Effector memory CD4-positive, alpha-beta T cell (primary cell): ENCODE measurements at places on chromosomes 6 and 20.

DNA sequence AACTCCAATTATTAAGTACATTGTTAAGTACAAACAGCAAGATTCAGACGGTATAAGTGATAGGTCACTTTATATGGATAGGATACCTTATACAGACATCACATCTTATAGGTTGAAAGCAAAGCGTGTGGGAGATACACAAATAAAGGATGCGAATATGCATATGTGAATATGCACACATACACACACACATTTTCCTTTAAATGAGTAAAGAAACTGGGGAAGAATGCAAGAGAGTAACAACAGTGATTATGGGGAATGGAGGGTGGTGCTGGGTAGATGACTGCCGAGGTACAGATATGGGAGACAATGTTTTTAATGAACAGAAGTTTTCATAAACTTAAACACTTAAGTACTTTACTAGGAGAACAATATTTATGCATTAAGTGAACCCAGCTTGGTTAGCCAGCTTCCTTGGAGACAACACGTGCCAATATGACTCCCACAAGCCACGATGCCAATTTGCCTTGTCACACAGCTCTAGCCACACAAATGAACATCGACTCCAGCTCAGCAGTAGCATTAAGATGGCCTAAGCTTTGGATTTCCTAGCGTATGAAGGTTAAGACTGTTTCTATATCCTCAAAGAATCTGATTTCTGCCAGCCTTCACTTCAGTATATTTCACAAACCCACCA, 96.6 kb downstream of the EPB41L2 start:
- no peaks in the 10 kb centered on the region for H3K27me3 ChIP-seq
- H3K4me3 ChIP-seq = no peak overlapping the region
- no peak for DNase-seq
- no peak overlapping the region for H3K27ac ChIP-seq
- no peaks in the 10 kb centered on the region for H3K4me1 ChIP-seq

DNA sequence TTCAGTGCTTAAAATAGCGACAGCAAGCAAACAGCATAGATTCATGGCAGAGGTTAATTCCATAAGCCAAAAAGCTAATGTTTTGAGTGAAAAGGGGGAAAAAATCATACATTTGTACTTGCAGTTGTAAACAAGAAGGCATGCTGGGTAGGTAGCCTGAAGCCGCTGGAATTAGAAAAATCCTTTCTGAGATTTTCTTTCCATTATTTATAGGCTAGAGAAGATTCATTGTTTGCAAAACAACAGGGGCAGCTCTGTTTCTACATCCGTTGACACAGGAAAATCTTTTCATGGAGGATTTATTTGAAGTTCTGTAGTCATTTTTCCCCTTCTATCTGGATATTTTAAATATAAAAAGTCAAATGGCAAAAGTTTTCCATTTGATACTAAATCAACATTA, 843.9 kb downstream of the QKI start:
- no peak for DNase-seq
- no peaks in the 10 kb centered on the region for H3K4me1 ChIP-seq
- H3K27ac ChIP-seq = no peak overlapping the region
- H3K27me3 ChIP-seq = no peaks in the 10 kb centered on the region
- no peaks in the 10 kb centered on the region for H3K36me3 ChIP-seq

GRCh38 chr6:5204376-5204775, 56.4 kb downstream of the LYRM4 start:
- H3K27ac ChIP-seq = no peak overlapping the region
- DNase-seq = no peak
- no peak overlapping the region for H3K4me3 ChIP-seq
- H3K36me3 ChIP-seq = no peaks in the 10 kb centered on the region
- no peaks in the 10 kb centered on the region for H3K27me3 ChIP-seq

DNA sequence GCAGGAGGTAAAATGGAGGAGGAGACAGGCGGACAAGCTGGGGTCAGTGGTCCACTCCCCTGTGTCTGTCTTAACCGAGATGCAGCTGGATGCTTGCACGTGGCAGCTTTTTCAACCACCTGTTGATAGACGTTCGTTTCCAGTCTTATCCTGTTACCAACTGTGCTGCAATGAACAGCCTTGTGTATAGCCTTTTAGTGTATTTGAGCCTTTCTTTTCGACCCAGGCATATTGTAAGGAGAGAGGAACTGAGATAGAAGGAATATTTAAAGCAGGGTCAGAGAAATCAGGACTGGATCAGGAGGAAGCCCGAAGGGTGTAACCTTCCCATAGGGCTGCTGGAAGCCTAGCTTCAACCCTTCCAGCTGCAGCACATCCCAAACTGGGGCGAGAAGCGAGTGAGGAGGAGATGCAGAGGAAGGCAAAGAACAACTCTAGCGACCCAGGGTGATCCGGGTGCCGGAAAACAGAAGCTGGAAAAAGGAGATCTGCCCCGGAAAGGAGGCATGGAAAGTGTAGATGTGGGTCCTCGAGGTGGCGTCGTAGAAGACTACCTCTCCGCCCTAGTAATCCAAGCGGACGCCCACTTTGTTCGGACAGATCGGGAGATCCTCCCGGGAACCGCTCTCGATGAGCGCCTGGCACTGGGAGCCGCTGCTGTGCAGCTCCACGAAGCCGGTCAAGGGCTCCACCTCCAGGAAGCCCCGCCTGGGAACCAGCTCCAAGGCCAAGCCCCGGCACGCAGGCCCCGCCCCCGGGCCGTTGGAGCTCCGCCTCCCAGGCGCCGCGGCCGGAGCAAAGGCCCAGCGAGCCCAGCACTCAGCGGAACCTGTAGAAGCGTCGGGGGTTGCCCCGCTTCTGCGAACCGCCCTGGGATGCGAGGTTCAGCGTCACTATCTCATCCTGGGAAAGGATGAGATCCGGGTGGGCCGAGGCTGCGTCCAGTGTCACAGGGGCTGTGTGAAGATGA, 11.2 kb downstream of the TRIM31 start:
- H3K36me3 ChIP-seq = no peaks in the 10 kb centered on the region
- peaks cover 10% of the 10 kb centered on the region for H3K27me3 ChIP-seq
- DNase-seq = peak; percentile 69
- H3K4me1 ChIP-seq = peaks cover 35% of the 10 kb centered on the region
- peak overlapping the region; percentile 46 for H3K4me3 ChIP-seq
- no peak overlapping the region for H3K27ac ChIP-seq

GRCh38 chr20:46674253-46675083, 14.8 kb downstream of the TP53RK start:
- H3K27me3 ChIP-seq = no peaks in the 10 kb centered on the region
- H3K36me3 ChIP-seq = no peaks in the 10 kb centered on the region
- DNase-seq = no peak
- H3K4me3 ChIP-seq = no peak overlapping the region
- H3K27ac ChIP-seq = no peak overlapping the region
- no peaks in the 10 kb centered on the region for H3K4me1 ChIP-seq
